ENCODE measurements at places on chromosomes 3 and 15.
A peak's percentile ranks its signal among the peaks of the same experiment; 100 is the strongest.

DNA sequence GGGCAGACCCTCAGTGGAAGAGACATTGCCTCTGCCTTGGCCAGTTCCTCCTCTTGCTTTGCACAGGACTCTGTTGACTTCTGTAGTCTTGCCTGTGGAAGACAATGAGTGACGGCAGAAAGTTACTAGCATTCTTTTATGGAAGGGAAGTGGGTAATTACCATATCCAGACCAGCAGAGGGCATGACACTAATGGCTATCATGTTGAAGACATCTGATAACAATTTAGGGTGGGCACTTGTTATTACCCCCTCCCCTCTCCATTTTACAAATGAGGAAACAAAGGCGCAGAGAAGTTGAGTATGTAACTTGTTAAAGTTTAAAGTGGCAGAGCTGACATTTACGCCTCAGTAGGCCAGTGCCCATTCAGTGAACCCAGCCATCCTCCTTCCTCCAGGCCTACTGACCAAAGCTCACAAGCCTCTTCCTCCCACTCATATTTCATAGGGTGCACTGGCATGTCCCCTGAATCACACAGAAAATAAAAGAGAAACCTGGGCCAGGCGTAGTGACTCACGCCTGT, 48.2 kb upstream of the FMN1 start:
- DNase-seq, result no peak

GRCh38 chr3:46375218-46375617, 4.5 kb downstream of the CCR5 start:
- no peak for DNase-seq

DNA sequence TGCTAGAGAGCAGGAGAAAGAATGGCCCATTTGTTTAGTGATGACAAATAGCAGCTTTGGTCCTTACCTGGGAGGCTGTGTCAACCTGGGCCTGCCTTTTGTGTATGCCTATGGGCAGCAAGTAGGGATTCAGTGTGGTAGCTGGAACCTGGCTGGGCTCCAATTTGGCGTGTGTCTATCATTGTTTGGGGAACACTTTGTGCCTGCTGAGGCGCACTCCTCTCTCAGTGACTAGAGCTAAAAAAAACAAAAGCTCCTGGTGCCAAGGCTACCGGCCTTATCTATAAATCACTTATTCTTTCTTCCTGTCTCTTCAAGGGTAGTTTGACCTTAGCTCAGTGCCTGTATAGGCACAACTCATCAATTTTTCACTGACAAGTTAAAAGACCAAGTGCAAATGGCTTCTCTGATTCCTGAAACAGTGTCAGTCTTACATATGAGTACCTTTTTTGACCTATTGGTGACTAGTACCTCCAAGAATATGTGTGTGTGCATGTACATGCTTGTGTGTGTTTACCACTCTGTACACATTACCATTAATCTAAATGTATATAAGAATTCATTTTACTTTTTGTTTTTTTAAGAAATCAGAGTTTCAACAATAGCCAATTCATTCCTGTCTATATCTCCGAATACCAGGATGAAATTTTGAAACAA, 54.6 kb downstream of the GMNC start:
- DNase-seq, result no peak

DNA sequence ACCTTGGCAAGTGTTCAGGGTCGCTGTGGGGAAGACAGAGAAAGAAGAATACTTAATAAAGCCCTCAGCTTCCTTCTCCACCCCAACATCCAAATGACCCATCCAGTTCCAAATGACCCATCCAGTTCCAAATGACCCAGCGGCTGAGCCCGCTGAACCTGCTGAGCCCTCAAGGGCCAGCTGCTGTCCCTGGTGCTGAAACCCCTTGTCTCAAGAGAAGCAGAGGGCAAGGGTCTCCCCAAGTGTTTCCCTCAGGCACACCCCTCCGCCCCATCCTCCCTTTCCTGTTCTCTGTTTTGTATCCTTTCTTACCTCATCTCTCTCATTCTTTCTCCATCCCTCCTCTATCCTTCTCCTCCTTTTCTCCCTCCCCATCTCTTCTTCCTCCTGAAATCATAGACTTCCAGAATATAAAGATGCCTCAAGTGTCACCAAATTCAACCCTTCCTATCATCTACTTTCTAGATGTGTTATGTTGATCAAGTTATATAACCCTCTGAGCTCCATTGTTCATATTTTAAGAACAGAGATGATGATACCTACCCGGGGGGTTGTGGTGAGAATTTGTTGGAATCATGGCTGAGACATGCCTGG, 29.0 kb downstream of the CCDC33 start:
- DNase-seq, result no peak

DNA sequence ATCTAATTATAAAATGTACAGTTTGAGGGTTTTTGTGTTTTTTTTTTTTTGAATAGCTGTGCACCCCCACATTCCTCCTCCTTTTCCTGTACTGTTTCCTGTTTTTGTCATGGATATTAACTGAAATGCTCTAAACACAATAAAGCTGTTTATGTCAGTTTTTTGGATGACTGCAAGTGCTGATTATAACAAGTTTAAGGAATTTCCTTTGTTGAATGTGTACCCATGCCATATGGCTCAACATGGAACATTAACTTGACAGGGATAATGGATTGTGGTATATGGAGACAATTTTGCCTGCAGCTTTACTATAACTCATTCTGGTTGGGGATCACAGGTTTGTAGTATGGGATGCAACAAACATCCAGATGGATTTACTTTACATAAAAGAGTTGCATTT, 216.4 kb downstream of the TCF12 start:
- no peak for DNase-seq

- DNase-seq, result no peak
Measured at GRCh38 chr3:27699067-27699466, 23.1 kb downstream of the EOMES start.

DNA sequence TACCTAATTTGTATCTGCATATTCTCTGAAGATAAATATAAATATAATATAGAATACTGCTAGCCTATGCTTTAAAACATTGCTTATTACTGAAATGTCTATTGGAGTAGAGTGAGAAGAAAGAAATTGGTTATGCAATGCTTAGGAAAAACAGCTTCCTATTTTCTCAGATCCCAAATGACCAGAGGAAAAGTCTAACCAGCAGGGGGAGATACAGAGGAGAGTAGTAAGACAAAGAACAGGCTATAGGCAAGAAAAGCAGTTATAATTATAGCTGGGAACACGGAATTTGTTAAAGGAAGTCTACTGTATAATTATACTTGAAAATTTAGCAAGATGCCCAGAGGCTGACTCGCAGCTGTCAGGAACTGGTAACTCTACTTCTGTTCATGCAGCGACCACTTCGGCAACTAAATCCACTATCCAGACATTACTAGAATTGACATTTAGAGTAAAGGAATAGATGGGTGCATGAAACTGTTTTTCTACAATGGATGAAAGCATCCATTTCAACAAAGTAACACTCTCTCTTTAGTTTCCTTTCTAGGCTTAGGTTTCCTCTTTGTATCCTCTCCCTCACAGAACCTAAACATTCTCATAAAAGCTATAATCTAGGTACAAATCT, 97.2 kb downstream of the TBC1D5 start:
- peak; percentile 24 for DNase-seq

GRCh38 chr15:68354923-68355322, 77.0 kb downstream of the ITGA11 start:
- DNase-seq, result no peak

GRCh38 chr3:13145131-13145825, 72.0 kb upstream of the IQSEC1 start:
- DNase-seq, result no peak

DNA sequence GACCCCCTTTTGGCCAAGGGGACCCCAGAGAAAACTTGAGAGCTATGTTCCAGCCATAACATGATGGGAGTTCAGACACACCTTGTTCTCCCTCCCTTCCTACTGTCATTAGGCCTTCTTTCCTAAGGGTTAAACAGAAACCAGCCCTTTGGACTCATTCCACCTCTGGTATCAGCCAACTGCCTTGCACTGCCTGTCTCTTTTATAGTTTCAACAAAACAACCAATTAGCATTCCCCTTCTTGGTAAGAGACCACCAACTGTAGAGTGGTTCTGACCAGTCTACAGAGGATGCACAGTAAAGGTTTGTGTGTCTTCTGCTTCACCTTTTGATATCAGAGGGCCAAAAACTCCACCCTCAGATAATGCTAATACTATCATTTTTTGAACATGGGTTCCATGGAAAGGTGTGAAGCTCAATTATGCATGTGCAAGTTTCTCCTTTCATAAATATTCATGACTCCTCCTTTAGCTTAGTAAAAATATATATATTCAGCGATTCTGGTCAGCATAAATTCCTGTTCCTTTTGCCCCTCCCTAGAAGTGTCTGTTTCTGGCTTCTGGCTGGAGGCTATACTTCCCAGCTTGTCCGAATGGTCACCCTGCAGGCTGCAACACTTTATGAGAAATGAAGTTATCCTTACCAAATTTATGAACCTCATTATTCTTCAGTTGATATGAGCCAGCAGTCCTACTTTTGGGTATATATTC, 55.9 kb downstream of the SERP1 start:
- no peak for DNase-seq

DNA sequence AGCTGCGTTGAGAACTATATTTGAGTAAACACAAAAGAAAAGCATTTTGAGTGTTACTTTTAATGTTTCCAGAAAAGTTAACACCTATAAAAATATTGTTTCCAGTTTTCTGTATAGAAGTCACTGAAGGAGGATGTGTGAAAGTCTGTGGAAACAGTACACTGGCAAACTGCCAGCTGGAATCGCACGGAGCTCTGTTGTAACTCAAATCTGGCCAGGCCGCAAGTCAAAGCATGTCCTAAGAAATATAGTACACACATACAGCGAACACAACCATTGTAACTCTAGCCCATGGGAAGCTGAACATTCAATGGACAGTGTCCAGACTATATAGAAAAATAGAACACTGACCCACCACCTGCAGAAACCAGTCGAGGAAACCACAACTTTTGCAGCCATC, 657.2 kb downstream of the FHIT start:
- DNase-seq, result no peak

DNA sequence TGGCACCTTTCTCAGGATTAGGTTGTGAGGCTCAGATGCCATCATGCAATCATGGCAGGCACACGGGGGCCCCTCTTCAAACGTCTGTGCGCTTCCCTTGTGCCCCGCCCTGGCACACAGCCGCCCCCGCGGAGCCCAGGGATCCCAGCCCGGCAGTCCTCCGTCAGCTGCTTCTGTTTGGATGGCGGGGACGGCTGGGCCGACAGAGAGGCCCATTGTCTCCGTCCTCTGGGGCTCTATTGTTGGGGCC, 849 bp upstream of the HDAC11 start:
- DNase-seq, result peak; percentile 21

DNA sequence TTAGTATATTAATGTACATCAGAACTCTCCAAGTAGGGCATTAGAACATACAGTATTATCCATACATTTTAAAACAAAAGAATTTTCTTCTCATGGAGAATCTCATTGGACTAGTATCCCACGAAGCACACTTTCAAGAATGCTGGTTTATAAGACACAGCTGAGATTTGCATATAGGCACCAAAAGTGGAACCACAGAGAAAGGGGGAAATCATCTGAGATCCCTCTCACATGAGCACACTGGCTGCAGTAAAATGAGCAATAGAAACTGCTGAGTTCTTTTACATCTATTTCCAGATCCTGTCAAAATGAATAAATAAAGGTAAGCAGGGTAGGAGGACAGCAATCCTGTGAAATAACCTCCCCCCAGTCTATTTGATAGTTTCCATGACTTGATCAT, 665.3 kb downstream of the FHIT start:
- peak; percentile 17 for DNase-seq

DNA sequence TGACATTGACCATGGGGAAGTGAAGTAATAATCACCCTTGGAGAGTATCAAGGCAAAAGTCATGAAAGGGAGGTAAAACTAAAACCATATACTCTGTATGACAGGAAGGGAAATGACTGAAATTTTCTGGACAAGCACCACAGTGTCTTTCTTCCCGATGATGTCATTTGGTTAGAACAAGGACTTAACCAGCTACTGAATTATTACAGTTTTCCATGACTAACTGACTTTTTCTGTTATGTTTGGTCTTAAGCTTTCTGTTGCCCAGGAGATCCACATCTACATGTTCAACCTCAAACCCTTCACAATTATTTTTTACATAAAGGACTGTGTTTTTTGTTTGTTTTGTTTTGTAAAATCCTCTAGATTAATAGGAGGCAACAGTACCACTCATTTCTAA, 191.9 kb upstream of the IL12A start:
- no peak for DNase-seq

GRCh38 chr15:91357011-91357410, 257.0 kb downstream of the SV2B start:
- no peak for DNase-seq

GRCh38 chr15:92653836-92654539, 1.6 kb downstream of the FAM174B start:
- no peak for DNase-seq

DNA sequence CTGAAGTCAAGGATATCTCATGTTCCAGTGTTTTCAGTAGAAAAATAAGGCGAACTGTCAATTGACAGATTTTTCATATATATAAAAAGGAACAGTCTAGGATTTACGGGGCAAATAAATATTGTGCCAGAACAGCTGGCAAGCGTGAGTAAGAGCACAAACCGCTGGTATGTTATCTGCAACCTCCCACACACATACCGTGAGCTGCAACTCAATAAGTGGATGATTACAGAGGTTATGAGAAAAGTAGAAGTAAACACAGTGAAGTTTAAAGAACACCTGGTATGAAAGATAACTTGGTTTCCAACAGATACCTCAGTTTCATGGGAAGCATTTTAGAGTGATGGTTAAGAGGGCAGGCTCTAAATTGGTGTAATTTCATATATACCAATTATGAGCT, 733.4 kb downstream of the TUSC7 start:
- no peak for DNase-seq

DNA sequence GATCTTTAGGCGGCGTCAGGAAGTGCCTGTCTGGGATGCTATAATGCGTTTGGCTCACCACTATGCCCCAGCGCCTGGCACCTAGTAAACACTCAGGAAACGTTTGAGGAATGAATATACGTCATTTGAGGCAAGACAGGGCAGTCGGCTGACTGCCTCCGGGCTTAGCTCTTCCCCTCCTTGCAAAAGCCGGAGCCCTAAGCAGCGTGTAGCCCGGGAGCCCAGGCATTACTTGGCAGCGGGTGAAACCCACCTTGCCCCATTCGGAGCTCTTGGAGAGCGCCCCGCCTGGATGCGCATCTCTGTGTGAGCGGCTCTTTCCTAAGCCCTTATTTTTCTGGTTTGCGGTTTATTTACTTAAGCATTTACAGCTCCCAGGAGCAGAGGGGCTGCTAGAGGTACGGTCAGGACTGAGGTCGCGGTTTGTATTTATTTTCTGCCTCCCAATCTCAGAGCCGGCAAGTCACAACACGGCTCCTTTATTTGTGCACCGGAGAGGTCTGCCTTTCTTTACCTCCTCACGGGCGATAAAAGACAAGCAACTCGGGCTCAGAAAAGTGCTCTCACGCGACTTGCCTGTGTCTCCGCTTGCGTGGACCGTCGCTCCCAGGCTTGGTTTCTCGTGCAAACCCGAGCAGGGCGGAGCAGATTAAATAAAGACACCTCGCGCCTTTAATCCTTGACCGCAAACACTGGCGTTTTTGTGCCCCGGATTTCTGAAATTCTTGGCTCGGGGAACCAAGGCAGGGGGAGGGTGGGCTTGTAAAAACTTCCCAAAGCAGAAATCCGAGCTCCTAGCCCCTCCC, 737 bp upstream of the ITPR1 start:
- peak; percentile 39 for DNase-seq

- DNase-seq, result no peak
Measured at GRCh38 chr3:141143517-141143916, 88.1 kb upstream of the PXYLP1 start.

Data from naive B cell (primary cell).